ENCODE measurements at places on chromosomes 12 and 14.

GRCh38 chr12:52497975-52498374 is 4.9 kb upstream of the KRT6A start:
- H3K27me3 ChIP-seq = no peaks in the 10 kb centered on the region
- H3K27ac ChIP-seq = no peak overlapping the region
- no peaks in the 10 kb centered on the region for H3K36me3 ChIP-seq

DNA sequence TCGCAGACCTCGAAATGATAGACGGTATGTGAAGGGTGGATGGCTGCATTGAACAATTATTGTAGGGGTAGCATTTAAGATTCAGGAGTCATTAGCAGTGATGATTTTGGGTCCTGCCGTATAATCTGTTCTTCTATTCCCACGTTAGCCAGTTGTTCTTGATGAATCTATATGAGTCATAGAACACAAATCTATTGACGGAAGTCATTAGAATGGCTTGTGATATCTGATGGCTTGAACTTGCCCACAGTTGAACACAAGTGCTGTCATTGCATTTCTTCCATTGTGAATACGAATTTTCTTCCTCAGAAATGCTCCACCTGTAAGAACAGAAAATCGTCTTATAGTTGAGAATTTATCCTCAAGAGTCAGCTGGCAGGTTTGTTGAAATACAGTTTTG is 1.9 kb downstream of the SRSF5 start:
- no peak overlapping the region for H3K4me3 ChIP-seq
- H3K27me3 ChIP-seq = no peaks in the 10 kb centered on the region
- DNase-seq = no peak

- peaks cover 50% of the 10 kb centered on the region for H3K4me1 ChIP-seq
- no peaks in the 10 kb centered on the region for H3K36me3 ChIP-seq
- no peak overlapping the region for H3K4me3 ChIP-seq
- DNase-seq = no peak
- no peak overlapping the region for H3K27ac ChIP-seq
Observed at GRCh38 chr14:64758025-64758521, 53.8 kb downstream of the PLEKHG3 start.

DNA sequence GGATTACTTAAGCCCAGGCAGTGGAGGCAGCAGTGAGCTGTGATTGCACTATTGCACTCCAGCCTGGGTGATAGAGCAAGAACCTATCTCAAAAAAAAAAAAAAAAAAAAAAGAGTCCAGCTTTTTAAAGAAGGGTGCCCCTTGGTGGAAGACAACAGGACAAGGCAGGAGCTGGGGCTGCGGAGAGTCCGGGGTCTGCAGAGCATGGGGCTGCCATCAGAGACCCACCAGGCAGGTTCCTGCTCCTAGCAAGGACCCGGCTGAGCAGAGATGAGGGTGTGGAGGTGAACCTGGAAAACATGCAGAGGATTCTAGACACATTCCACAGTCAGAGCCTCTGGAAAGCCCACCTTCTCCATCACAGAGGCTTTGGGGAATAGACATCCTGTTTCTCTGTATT is 21.0 kb upstream of the CIPC start:
- no peak overlapping the region for H3K4me3 ChIP-seq
- no peaks in the 10 kb centered on the region for H3K36me3 ChIP-seq
- H3K27ac ChIP-seq = no peak overlapping the region
- H3K4me1 ChIP-seq = peaks cover 22% of the 10 kb centered on the region

- H3K4me1 ChIP-seq = no peaks in the 10 kb centered on the region
- no peak for DNase-seq
- H3K27me3 ChIP-seq = no peaks in the 10 kb centered on the region
- H3K36me3 ChIP-seq = no peaks in the 10 kb centered on the region
- no peak overlapping the region for H3K27ac ChIP-seq
- no peak overlapping the region for H3K4me3 ChIP-seq
Observed at GRCh38 chr14:81427348-81428058, 27.4 kb upstream of the STON2 start.

- DNase-seq = no peak
- no peaks in the 10 kb centered on the region for H3K27me3 ChIP-seq
- H3K36me3 ChIP-seq = no peaks in the 10 kb centered on the region
- no peaks in the 10 kb centered on the region for H3K4me1 ChIP-seq
- no peak overlapping the region for H3K27ac ChIP-seq
- no peak overlapping the region for H3K4me3 ChIP-seq
Observed at GRCh38 chr14:104087981-104088850, 2.7 kb downstream of the ASPG start.
